ENCODE measurements at places on chromosomes 2 and 18. TPM values are rescaled to one million over a fixed set of nuclear protein-coding genes. Genes with fewer than 3 reads are reported as not detected.

Gene PLEK
- total RNA-seq, result not detected

Gene ANKRD62
- total RNA-seq, result not detected

Gene IL37
- total RNA-seq, result 0.44 TPM

Gene ASIC4
- not detected for total RNA-seq

Gene CD8A
- total RNA-seq, result 0.07 TPM

Gene GMPPA
- total RNA-seq, result 62.6 TPM

Gene APOB
- not detected for total RNA-seq

Gene PSMG2
- 91.4 TPM for total RNA-seq

Gene POTEJ
- not detected for total RNA-seq

Gene MAL
- total RNA-seq, result not detected

Gene DSC3
- 140 TPM for total RNA-seq

Gene TUBB6
- total RNA-seq, result 774 TPM

Gene ICOS
- not detected for total RNA-seq
